ENCODE measurements at places on chromosomes 2 and 18.

DNA sequence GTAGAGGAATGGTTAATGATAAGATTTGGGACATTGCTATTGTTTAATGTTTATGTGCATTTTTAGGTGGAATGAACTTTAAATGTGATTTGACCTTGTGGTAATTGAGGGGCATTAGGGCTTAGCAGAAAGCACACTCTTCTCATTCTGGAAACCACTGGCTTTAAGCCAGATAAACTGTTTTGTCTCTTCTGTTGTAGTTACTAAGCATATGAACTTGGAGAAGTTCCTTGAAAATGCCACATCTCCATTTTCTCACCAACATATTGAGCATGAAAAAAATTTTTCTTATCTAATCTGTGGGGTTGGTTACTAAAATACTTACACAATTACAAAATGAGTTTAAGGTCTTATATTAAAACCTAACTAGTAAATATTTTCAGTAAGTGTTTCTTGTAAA, 70.8 kb upstream of the FSHR start:
- DNase-seq = no peak

- no peak for DNase-seq
Measured at GRCh38 chr18:47413327-47413726, 161.9 kb upstream of the SKOR2 start.

- DNase-seq = no peak
Measured at GRCh38 chr2:237879058-237879430, 19.6 kb downstream of the RAMP1 start.

DNA sequence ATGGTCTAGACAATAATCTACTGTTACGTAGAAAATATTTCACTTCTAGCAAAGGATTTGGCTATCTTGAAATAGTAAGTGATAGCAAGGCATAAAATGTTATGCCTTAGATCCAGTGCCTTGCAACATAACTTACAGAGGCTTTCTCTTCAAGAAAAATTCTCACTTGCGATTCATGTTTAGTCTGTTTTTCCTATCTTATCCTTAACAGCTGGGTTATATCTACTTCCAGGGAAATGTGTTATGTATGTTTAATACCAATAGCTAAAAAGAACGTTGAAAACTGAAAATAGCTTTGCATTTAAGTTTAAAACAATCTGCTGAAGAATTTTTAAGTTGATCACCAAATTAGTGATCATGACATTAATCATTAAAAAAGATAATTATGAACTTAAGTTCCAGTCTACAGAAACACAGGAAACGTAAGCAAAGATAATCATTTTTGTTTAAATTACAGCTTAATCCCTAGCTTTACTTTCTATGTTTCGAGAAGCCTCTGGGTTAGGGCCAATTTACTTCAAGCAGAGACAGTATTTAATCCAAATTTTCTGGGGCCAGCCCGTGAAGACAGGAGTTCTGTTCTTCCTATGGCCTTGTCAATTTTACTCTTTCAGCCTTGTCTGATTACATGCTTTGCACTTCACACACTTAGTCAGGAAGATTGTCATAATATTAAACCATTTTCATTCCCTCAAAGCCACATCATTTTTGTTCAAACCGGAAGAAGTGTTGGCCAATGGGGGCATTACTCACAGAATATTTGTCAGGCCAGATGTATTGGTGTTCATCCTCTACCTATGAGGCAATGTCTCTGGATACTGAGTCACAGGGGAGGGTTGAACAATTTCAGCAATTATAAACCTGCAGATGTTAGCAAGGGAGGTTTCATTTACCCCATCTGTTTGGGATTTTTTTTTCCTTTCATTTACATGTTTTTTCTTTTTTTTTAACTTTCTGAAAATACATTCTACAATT, 1132.9 kb upstream of the ZEB2 start:
- DNase-seq = no peak

DNA sequence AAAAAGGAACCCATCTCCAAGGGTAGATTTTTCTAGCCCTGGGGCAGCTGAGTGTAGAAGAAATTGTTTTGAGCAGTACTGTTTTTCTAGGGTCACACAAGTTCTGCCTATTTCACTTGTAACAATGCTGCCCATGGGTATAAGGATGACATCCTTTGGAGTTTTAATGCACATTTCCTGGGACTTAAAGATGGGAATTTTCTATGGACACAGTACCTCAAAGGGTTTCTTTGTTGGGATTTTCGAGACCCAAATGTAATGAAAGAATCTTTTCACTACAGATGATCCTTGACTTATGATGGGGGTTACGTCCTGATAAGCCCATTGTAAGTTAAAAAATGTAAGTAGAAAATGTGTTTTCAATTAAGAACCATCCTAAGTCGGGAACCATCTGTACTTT, 31.8 kb downstream of the CDC42EP3 start:
- no peak for DNase-seq

DNA sequence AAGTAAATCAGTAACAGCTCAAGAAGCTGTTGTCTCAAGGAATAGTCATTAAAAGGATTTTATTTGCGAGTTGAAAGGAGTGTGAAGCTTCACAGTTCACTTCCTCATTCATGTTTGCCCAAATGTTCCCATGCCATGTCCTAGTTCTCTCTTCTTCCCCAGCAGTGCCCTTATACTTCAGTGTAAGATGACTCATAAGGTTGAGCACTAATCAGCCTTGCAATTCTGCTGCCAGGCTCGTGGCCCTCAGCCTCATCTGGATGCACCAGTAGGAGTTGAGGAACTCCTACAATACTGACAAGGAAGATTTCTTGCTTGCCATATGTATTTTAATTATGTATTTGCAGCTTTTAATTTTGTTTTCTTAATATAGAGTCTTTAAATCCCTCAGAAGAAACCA, 1980.4 kb downstream of the SUCLG1 start:
- no peak for DNase-seq

- DNase-seq = no peak
Measured at GRCh38 chr2:415986-416610, 128.2 kb upstream of the ALKAL2 start.

- DNase-seq = no peak
Measured at GRCh38 chr2:142601794-142602193, 275.7 kb upstream of the KYNU start.

DNA sequence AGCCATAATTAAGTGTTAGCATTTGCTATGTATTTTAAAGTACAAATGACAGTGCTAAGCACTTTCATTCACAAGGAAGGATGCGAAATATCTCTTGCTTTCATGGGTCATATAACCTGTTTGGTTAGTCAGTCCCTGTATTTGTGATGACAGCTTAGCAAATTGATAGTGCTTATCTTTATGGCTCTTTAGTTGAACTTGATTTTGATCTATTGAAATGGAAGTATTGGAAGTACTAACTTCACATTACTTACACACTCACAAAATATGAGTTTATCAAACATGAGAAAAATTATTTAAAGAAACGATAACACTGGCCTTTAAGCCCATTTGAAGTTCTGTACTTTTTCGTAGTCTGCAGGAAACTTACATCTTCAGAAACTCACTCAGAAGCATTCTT, 97.4 kb upstream of the NEUROD1 start:
- DNase-seq = no peak

DNA sequence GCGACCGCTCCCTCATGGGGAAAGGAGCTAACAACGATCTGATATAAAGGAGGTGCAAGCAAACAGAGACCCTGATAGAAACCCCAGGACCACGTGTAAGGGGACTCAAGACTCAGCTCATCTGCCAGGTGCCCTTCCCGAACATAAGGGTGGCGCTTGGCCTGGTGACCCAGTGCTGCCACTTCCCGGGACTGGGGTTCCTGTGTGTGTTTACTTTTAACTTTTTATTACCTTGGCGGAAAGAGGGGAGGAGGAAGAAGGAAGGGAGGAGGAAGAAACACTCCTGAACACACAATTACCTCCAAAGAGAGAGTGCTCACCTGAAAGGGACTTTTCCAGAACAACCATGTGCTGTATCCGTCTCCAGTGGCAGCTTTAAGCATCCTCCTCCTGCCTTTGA, 56.5 kb upstream of the EDAR start:
- DNase-seq = no peak

DNA sequence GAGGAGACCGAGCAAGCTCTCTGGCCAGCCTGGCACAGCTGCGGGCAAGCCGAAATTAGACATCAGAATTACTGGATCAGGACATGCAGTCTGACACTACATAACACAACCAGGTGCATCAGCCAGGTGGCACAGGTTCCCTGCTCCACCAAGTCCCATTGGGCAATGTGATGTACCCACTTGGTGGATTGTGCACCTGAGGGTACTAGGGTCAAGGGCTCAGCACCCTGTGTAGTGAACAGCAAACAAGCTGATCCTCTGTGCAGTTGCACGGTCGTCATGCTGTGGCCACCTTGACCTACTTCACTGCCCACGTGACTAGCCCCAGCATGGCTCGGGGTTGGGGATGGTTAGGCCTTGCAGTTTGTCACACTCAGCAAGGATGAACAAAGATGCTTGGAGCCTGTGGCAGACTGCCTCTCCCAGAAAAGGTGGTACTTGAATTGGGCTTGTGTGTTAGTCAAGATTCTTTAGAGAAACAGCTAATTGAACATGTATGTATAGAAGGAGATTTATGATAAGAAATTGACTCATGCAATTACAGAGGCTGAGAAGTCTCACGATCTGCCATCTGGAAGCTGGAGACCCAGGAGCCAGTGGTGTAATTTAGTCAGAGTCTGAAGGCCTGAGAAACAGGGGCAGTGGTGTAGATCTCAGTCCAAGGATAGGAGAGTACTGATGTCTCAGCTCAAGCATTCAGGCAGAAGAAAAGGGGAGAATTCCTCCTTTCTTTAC, 71.4 kb upstream of the TMEM87B start:
- no peak for DNase-seq

- DNase-seq = no peak
Measured at GRCh38 chr2:148519013-148519412, 125.5 kb upstream of the EPC2 start.

- DNase-seq = no peak
Measured at GRCh38 chr2:201854841-201855240, 48.5 kb downstream of the CDK15 start.

GRCh38 chr2:197345846-197346370, 35.3 kb upstream of the ANKRD44 start:
- no peak for DNase-seq

DNA sequence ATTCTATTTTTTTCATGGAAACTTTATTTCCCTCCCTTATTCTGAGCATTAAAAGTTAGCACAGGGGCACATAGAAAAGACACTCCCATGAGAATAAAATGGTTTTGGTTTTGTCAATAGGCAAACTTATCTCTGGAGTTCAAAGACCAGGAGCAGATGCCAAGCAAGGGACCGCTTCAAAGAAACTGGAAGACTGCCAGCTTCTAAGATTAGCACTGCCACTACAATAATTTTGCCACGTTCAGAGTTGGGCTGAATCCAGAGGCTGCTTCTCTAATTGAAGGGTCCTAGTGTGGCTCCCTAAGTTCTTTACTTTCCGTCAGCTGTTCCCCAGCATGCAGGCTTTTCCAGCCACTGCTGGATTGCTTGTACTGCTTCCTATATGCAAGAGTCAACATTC, 681.0 kb upstream of the GCFC2 start:
- DNase-seq = no peak

DNA sequence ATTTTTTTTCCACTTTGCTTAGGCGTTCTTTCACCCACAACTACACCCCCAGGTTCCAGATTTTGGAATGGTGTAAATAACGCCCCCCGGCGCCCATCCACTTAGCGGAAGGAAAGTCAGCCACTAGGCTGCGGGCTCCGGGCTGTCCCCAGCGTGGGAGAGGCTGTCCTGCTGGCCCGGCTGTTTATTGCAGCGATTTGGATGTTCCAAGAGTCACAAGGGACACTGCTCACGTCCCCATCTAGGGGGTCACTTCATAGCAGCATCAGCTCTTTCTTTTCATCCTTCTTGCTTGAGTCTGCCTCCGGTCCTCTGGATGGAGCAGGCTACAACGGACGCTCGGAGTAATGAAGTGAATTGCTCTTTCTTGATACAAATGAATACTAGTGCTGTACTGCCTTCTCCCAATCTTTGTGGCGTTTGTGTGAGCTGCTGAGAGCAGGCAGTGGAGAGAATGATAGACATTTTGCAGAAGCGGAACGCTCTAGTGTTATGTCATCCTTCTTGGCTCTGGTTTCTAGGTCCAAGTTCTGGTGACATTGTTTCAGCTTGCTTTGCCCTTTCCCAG, 50.7 kb upstream of the PAIP2B start:
- DNase-seq = no peak

DNA sequence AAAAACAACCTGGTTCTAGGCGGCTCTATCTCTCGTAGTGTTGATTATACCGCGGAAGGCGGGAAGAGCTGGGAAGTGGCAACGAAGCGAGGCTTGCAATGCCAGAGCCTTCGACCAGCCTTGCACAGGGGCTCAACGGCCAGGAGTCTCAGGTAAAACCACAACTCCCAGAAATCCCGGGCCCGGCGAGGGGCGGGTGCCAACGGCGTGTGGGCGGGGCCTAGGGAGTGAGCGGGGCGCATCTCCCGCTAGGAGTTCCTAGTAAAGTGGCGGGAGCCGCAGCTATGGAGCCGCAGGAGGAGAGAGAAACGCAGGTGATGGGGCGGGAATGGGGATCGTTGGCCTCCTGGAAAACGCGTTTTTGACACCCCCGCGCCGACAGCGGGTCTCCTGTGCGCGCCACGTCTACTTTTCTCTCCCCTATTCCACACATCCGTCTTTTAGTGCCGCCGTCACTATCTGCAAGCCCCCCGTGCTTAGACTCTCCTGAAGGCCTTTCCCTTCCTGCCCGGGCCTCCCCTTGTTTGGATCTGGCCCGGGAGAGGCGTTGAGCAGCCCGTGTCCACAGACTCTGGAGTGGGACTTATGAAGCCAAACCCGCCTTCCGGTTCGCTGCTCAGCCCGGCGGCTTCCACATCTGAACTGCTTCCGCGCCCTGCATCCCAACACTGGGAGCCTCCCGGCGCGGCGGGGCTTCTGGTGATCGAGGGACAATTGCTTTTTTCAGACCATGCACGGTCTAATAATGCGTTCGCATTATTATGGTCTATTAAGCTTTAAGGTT, at the start of gene HAUS1:
Gene HAUS1 (plus strand): TSS at position 258 of the 784 bp plus-strand sequence. CDS start 27 bp downstream, at position 285.
- DNase-seq = peak; percentile 81

GRCh38 chr2:230914886-230915285, 10.2 kb downstream of the GPR55 start:
- DNase-seq = no peak

DNA sequence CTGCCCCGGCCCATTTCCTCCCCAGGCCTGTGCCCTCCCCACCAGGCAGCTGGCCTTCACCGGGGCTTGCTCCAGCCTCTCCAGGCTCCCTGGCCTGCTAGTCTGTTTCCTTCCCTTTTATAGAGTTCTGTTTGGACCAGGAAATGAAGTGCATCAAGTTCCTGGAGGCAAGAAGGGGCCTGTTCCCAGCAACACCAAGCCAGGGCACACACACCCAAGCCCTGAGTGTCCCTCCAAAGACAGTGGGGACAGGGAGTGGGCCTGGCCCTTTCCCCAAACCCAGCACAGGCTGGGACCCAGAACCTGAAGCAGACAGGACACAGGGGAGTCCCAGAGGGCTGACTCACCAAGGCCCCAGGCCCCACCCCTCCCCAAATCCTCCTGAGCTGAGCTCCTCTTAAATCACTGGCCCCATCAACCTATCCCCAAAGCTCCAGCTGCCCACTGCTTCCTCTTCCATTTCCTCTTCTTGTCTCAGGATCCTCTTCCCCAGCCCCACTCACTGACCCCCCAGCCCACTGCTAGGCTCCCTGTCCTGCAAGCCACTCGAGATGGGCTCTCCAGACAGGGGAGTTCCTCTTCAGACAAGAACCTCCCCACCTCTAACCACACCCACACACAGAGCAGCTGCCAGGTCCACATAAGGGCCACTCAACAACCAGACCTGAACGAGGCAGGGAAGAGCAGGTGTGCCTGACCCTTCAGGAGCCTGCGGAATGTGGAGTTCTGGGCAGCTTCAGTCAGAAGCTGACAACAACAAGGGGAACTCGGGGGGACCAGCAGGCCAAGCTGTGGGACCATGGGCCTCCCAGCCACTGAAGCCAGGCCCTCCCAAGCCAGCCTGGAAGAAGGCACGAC, 74.2 kb downstream of the TNS1 start:
- no peak for DNase-seq

Measured in T-helper 17 cell (primary cell).